T-helper 17 cell (primary cell): ENCODE measurements at places on chromosomes 7 and 10.

DNA sequence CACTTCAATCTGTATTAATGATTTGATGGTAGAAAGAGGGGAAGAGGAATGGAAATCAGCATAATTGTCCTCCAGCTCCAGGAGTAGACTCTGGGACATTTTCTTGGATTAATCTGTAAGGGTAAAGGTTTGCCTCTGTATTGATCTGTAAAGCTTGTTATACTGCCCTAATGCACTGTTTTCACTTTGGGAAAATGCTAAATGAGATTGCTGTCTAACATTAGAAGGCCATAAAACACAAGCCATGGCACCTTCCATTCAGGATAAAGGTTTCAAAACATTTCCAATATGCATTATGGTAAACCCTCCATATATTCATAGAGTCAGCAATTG, 222.8 kb upstream of the PLXNA4 start:
- no peak for DNase-seq

DNA sequence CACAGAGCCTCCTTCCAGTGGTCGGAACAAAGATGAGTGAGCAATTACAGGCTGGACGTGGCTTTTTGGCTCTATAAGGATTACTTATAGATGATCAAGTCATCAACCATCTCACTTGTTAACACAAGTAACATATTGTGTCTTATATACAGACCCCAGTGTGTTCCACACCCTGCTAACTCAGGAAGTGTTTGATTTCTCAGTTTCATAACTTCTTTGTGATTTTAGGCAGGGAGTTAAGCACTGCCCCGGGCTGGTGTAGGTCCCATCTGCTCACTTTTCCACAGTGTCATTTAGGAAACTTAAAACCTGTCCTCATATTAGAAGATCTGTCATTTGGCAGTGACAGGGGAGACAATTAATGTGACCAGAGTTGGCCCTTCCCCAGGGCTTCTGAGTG, 6.2 kb downstream of the FOXI2 start:
- DNase-seq, result no peak

GRCh38 chr10:112460366-112460765, 13.4 kb downstream of the VTI1A start:
- no peak for DNase-seq

DNA sequence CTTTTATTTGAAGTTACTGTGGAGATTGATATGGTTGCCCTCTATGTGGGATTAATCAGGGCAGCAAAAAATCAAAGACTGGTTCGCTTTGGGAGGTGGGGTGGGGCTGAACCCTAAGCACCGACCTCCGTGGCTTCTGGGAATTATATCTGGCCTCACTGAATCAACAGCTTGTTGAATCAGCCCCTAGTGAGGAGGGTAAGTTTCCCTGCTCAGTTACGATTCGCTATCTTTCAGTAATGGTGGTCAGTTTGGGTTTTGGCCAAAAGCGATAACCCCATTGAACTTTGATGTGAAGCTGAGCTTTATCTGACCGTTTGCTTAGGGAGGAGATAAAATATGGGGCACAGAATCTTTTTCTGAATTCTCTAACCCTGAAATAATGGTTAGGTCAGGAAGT, 16.6 kb upstream of the ARPC1A start:
- DNase-seq, result no peak

DNA sequence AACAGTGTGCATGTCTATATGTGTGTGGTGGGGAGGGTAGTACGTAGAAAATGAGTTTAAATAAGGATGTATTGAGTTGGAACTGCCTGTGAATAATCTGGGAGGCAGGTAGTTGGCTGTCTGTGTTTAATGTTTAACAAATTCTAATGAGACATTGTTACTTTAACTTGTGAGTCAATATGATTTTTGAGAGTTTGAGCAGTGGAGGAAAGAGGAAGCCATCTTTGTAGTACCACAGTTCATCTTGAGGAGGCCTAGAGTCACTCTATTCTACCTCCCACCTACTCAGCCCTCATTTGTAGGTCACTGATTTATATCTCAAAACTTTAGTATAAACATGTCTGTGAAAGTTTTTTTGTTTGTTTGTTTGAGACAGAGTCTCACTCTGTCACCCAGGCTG, 129.9 kb upstream of the ITGB1 start:
- no peak for DNase-seq

GRCh38 chr7:78642751-78643150, 810.7 kb downstream of the MAGI2 start:
- no peak for DNase-seq

GRCh38 chr10:51564896-51565510, 134.4 kb downstream of the CSTF2T start:
- no peak for DNase-seq

DNA sequence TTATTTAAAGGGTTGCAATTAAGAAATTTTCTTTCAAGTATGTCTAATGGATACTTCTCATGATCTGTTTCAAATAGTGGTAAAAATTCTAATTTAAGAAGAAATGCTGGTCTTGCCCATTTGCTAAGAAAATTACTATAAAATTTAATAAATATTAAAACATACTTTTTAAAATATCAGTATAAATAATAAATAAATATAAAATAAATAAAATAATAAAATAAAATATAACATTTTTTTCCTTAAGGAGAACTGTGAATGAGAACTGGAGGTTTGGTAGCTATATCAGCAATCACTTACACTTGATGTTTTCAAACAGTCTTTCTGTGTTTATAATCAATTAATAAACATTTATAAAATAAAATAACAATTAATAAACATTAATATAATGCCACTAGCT, 266.1 kb downstream of the HGF start:
- no peak for DNase-seq

DNA sequence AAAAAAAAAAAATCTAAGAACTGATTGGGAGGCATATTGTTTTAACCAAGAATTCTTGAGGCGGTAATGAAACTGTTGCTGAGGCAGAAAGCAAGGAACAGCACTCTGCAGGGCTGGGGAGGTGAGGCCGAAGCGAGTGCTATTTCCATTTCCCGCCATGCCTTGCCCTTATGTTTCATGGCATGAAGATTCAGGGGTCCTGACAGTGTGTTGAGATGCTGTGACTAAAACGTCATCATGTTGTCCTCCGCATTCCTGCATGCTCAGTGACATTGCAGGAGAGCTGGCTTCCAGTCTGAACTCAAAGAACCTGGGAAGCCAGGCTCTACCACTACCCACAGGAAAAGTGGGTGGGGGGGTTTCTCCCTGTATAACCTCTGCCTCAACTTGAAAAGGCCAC, 85.2 kb downstream of the EBF3 start:
- DNase-seq, result no peak

DNA sequence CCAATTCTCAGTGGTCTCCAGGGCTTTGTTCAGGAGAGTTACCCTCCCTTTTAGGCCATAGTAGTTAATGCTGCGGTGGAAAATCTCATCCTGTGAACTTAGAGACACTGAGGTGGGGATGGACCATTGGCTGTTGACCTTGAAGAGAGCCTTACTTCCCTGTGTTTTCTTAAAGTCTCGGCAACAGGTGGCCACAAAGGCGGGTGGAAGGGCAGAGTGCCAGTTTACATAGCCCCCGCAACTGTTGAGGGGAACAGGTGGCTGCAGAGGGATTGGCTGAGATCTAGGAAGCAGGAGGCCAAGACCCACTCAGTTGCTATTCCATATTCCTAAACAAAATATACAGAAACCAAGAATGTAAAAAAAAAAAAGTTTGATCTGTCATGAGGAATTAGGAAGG, 160.6 kb downstream of the ST7 start:
- no peak for DNase-seq

GRCh38 chr7:92632791-92633190, 42.6 kb upstream of the FAM133B start:
- DNase-seq, result no peak

DNA sequence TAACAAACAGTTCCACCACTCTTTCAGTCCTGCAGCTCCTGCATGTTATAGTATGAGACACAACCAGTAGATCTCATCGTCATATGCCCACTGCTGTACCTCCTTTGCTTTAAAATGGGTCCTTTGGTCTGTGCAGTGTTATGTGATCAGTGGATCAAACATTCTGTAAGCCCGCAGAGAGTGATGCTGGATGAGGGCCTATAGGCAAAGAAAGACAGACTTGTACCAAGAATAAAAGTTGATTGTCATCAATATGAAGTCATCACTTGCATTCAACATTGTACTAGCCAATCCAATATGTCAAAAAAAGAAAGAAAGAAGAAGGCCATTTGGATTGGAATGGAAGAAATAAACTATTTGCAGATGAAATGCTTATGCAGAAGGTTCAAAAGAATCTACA, 79.8 kb upstream of the PHYHIPL start:
- DNase-seq, result no peak

DNA sequence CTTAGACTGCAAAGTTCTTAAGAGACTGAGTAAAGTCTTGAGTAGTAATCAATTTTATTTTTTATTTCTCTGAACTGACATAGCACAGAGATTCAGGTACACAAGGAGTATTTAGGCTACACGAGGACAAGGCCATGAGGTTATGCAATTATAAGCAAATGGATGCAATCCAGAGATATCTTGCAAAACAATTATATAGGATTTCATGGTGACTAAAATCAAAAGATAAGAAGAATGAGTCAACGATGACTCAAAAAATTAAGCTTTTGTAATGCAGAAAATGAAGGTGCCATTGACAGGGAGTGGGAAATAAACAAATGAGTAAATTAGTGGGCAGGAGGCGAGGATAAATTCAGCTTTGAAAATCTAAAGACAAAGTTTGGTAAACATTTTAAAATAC, 66.7 kb upstream of the MYO3A start:
- no peak for DNase-seq

DNA sequence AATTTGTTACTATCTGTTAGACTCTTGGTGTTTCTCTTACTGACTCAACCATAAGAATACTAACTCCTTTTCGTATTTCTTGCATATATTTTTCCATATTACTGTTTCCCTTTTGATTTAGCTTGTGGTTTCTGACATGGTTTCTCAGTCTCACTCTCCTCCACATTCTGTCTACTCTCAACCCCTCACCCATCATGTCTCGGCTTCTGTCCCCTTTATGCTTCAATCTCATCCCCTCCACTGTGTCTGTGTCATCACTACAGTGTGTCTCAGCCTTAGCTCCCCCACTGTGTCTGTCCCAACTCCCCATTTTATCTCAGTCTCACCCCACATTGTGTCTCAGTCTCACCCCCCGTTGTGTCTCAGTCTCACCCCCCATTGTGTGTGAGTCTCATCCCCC, 126.9 kb downstream of the VIPR2 start:
- DNase-seq, result no peak

DNA sequence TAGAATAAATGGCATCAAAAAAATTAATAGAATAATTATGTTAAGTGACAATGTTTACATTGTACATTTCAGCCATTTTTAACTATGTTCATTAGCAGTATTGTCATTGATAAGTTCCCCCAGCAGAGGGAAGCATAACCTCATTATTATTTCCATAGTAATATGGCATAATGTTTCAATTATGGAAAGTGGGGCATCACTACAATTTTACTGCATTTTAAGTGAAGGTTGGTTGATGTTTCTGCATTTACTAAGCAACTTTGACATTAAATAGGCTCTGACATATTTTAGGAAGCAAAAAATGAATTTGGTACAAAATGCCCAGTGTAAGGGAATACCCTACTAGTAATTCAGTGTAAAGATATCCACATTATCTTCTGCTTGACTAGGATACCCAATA, 218.3 kb downstream of the SEMA3A start:
- no peak for DNase-seq

GRCh38 chr10:96229568-96230030, 41.8 kb downstream of the BLNK start:
- peak; percentile 42 for DNase-seq

GRCh38 chr7:12385364-12385786, 18.3 kb downstream of the VWDE start:
- DNase-seq, result no peak

GRCh38 chr7:148245381-148245780, 345.2 kb upstream of the C7orf33 start:
- no peak for DNase-seq

DNA sequence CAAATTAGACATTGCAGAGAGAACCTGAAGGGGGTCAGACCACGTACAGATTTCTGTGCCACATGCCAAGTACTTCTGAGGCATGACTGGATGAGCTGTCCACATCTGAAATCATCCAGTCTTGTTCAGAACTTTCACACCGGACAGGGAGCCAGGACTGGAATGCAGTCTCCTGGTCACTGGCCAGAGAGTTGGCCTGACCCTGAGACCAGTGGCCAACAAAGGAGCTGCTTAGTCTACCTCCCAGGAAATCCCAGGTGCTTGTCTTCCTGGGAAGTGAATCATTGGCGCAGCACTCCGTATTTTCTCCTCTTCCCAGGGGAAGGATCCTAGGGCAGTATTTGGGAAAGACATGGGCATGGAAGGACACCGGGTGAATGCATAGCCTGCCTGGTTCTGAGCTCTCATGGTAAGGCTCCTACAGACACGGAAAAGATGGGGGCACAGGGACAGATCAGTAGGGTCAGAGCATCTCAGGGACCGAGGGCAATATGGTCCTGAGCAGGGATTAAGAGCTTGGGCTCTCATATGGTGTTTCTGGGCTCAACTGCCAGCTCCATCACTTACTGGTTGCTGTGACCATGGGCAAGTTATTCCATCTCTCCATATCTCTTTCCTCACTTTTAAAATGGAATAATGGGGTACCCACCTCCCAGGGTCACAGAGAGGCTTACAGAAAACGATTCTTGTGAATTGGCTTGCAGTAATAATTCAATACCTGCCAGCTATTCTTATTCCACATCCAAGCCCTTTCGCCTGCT, 1.3 kb upstream of the SCD start:
- no peak for DNase-seq

- DNase-seq, result no peak
Measured at GRCh38 chr7:121286186-121286585, 42.6 kb upstream of the WNT16 start.

DNA sequence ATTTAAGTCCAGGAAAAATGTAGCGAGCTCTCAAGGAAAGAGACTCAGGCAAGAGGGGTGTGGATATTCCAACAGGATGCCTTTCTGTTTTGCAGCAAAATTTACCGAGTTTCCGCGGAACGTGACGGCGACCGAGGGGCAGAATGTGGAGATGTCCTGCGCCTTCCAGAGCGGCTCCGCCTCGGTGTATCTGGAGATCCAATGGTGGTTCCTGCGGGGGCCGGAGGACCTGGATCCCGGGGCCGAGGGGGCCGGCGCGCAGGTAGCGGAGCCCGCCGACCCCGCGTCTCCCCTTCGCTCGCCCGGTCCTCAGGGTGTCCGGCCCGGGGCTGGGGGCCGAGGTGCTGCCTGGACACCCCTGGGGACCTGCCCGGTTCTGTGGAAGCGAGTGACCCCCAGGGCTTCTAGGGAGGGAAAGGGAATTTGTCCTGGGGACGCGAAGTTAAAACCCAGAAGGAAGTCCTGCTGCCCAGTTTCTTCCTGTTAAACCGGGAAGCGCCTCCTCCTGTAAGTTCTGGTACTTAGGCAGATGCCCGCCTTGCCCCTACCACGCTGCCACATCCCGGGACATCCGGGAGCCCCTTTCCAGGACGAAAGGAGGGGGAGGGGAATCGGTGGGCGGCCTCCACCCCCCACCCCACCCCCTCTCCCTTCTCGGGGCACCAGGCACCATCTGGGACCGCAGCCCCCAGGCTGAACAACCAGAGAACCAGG, 2.5 kb downstream of the VSTM2A start:
- DNase-seq, result no peak

DNA sequence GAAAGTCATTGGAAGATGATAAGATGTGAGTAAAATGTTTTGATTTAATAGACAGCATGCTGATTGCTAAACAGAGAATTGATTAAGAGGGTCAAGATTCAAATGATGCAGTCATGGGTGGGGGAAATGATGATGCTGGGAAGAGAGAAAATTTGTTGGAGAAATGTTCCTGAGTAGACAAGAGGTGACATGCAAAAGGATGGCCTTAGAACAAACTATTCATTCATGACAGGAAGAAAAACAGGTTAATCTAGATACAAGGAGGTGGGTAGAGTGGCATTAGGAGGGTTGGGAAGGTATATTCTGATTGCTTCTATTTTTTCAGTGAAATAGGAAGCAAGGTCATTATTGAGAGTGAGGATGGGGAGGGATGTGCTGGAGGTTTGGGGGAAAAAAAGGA, 146.7 kb downstream of the SEM1 start:
- DNase-seq, result no peak
